ENCODE measurements at places on chromosomes 6 and 20.

DNA sequence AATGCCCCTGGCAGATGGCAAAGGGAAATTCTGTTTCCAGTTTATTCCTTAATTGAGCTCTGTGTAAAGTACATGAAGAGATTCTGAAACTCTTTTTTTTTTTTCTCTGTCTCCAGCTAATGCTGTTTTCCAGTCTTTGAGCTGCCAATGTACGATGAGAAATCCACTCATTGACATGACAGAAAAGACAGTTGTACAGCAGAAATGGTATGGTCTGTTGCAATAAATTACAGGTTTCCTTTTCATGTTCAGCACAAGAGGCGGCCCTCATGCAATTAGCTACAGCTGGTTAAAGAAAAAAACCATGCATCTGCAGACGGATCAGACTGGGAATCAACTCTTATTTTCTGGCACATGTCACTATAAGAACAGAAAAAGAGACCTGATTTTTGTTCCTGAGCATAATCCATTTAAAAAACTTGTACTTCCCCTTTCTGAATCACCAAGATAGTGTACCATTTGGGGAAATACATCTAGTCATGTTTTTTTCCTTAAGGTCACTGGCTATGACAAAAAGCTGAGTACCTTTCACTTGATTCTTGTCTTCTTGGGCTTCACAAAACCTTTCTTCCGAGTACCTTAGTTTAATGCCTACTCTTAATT, 289.8 kb upstream of the PREP start:
- no peak for DNase-seq

DNA sequence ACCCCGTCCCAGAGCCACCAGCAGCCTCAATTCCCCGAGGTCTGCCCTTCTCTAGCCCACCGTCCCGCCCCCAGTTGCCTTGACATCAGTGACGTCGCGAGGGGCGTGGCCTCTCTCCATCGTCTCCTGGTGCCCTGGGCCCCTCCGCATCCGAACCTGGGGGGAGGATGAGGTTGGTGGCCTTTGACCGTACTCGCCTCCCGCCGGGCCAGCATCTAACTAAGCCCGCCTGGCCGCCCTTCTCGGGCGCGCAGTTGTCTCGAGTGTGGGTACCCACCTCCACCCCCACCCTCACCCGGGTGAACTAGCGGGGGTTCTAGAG, 5.5 kb upstream of the ARMC12 start:
- DNase-seq, result peak; percentile 94

DNA sequence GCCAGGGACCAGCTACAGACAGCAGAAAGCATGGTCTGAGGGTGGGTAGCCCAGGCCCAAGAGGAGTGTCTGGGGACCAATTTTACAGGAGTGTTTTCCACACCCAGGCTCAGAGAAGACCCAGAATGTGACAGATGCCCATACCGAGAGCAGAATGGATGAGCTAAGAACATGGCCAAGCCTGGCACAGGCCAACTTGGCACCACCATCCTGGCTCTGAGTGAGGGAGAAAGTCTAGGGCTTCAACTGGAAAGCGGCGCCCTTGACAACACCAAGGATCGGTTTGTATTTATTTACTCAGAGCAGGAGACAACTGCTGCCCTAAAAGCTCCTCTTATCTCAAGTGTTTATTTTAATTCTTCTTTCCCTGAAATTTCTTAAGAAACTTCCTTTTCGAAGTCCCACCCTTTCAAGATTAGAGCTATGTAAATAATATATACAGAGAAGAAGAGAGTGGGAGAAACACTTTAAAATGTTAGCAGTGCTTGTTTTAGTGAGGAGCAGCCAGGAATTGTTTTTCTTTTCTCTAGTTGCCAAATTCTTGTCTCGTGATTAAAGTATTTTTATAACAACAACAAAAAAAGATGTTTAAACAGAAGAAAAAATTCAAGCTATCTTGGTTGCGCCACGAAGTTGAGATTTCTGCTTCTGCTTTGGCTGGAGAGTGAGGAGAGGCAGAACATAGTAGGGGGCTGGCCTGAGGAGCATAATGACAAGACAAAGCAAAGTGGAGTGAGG, 16.2 kb downstream of the TNXB start:
- DNase-seq, result no peak

DNA sequence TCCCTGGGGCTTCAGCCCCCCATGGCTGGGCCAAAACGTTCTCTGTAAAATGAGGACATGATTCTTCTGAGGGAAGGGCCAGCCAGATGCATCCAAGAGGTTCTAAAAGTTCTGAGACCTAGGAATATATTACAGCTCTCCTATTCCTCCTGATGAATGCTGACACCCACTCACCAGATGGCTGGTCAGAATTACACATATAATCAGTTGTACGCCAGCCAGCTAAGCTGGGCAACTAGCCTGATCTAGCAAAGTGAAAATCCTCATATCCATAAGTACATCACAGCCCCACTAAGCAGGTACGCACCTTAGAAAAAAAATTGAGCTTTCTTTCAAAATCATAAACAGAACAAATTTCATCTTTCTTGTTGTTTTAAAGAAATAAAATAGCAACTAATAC, 34.8 kb downstream of the C6orf118 start:
- DNase-seq, result no peak

- no peak for DNase-seq
Observed at GRCh38 chr6:142926177-142926493, 18.8 kb downstream of the HIVEP2 start.

DNA sequence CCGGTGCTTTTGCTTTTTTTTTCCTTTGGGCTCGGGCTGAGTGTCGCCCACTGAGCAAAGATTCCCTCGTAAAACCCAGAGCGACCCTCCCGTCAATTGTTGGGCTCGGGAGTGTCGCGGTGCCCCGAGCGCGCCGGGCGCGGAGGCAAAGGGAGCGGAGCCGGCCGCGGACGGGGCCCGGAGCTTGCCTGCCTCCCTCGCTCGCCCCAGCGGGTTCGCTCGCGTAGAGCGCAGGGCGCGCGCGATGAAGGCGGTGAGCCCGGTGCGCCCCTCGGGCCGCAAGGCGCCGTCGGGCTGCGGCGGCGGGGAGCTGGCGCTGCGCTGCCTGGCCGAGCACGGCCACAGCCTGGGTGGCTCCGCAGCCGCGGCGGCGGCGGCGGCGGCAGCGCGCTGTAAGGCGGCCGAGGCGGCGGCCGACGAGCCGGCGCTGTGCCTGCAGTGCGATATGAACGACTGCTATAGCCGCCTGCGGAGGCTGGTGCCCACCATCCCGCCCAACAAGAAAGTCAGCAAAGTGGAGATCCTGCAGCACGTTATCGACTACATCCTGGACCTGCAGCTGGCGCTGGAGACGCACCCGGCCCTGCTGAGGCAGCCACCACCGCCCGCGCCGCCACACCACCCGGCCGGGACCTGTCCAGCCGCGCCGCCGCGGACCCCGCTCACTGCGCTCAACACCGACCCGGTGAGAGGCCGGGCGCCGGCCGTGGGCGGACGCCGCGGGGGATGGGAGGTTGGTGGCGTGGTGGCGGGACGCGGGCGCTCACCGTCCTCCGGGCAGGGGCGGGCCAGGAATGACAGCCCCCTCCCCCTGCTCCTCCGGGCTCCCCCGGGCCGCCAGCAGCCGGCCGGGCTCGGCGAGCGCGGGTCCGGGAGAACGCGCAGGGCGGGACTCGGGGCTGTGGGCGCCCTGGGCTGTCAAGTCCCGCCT, 606 bp downstream of the ID4 start:
- no peak for DNase-seq

GRCh38 chr20:44684047-44684967, 30.9 kb upstream of the CCN5 start:
- no peak for DNase-seq

DNA sequence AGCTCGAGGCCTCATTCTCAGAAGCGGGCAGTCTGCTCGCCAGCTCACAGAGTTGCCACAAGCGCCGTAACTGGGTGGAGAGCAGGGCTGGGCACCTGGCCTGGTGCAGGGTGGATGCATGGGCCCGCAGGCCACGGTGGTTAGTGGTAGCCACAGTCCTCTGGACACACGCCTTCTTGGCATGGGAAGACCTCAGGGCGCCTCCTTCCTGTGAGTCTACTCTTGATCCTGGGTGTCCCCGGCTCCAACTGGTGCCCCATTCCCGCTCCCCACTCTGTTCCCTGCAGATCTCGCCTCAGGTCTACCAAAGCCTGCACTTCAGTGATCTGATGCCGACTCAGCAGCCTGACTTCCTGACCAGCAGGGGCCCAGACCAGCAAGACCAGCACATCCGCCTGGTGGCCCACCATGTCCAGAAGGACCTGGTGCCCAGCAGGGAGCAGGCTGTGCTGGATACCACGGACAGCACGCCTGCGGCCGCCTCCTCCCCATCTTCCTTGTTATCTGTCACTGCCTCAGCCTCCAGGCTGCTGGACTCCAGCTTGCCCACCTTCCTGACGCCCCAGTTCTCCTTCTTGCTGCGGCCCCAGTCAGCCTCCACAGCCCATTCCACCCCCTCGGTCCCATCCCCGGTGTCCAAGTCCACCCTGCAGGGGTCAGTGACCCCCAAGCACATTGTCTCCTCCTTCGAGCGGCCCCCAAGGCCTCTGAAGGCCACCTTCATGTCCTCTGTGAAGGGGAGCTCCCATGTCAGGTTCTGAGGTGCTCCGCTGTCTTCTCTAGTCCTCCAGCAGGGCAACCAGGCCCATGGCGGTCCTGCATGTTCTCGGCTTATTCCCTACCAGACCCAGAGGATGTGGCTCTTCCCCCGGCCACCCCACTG, 43.1 kb downstream of the SUN5 start:
- no peak for DNase-seq

GRCh38 chr20:32772046-32772445, 9.9 kb downstream of the DNMT3B start:
- DNase-seq, result no peak

GRCh38 chr6:18126121-18126520, 3.6 kb upstream of the NHLRC1 start:
- DNase-seq, result no peak

DNA sequence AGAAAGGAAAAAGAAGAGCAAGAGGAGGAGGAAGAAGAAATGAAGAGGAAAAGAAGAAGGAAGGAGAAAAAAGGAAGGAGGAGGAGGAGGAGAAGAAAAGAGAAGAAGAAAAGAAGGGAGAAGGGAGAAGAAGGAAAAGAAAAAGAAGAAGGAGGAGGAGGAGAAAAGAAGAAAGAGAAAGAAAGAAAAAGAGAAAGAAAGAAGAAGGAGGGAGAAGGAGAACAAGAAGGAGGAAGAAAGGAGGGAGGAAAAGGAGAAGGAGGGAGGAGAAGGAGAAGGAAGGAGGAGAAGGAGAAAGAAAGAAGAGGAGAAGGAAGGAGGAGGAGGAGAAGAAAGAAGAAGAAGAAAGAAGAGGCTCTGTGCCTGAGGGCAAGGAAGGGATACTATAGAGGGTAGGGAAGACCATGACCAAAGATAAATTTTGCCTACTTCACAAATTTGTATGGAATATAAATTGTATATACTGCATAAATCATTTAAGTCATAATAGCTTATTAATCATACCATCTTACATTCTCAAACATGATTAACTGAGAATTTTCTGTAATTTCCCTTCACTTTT, 55.7 kb downstream of the SESN1 start:
- no peak for DNase-seq

DNA sequence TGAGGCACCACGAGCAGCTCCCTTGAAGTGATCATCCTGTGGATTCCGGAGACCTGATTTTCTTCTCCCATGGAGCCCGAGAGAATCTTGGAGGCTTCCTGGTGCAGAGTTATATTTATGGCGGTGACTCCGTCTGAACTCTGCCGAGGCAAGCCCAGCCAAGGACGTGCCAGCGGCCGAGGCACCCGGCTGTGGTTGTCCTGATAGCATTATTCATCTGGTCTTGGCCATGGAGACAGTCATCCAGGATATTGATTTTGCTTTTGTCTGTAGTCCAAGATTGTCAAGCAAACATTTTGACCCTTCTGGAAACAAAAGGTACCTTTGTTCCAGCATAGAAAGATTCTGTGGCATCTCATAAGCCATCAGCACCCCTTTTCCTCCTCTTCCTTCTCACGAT, 163.3 kb downstream of the SCML4 start:
- DNase-seq, result no peak

DNA sequence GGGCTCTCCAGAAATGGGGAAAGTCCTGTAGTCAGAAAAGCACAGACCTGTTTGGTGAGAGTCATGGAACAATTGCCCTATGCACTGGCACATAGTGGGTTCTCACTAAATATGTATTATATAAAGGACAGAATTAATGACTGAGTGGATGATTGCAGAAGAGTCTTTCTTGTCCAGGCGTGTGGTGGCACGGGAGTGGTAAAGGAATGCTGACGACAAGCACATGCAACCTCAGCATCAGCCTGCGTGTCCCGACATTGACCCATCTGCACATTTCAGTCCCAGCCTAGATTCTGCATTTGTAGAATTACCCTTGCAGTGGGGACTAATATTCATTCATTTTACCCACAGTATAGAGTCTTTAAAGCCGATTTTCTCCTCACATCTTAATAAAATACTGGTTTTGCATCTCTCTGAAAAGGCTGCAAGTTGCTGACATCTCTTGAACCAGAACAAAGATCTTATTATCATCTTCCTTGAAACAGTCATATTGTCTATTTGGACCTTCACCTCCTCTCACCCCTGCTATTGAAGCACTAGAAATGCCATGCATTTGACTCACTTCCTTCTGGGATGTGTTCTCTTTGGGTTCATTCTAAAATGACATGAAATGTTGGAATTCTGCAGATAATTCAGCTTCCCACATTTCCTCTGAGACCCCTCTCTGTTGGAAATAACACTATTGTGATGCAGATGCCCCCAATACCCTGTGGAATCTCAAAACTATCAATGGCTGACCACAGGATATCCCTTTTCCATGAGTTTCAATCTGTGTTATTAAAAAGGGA, 883.6 kb upstream of the FLRT3 start:
- no peak for DNase-seq

DNA sequence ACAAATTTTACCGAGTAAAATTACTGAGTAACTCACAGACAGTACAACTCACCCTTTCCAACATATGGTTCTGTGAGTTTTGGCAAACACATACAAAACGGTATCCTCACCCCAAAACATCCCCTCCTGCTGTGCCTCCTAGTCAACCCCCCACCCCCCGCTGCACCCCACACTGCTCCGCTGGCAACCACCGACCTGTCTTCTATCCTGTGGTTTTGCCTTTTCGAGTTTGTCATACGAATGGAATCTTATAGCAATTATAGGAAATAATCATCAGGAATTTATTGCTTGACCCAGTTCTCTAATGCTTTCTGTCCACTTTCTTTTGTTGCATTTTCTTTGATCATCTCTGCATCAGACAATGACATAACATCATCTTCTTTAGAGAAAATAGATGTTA, 312.3 kb downstream of the KIF16B start:
- DNase-seq, result no peak

- no peak for DNase-seq
Observed at GRCh38 chr6:141110481-141110880, 1022.2 kb upstream of the GJE1 start.

DNA sequence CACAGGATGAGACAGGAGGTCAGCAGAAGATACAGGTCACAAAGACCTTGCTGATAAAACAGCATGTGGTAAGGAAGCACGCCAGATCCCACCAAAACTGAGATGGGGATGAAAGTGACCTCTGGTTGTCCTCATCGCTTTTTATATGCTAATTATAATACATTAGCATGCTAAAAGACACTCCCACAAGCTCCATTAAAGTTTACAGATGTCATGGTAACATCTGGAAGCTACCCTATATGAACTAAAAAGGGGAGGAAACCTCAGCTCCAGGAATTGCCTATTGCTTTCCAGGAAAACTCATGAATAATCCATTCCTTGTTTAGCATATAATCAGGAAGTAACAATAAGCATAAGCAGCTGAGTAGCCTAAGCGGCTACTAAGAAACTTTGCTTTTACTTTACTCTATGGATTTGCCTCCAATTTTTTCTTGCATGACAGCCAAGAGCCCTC, 8.4 kb upstream of the RIN2 start:
- DNase-seq, result no peak

All from CD4-positive, alpha-beta T cell treated with Interleukin-17A for 1 hour (primary cell).